ENCODE measurements at places on chromosomes 4 and X.

- DNase-seq, result no peak
These were observed 32.8 kb downstream of the SERPINA7 start for GRCh38 chrX:106005684-106006083.

DNA sequence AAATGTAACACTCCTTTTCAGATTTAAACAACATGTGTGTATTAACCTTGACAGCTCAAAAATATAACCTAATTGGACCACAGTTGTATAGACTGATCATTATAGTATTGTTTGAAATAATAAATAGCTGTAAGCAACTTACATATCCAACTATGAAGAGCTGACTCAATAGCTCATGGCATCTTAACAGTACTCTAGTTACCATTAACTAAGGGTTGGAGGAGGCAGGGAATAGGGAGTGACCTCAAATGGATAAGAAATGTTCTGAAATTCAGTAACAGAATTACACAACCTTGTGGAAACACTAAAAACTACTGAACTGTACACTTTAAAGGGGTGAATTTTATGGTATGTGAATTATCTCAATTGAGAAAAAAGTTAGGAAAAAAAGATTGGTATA is 136.5 kb upstream of the CPEB2 start:
- no peak for DNase-seq

DNA sequence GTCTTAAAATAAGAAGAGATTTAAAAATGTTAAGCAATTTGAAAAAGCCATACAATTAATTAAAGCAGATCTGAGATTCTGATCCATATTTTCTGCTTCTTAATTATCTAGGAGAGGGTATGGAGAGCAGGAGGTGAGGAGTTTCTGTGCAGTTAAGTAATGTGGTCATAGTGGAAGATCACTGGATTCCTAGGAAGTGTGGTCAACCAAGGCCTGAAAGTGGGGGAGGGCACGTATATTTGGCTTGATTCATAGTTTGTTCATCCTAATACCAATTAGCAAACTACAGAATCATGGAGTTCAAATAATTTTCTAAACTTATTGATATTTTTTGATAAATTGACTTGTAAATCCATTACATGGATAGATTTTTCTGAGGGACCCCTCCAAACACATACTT is 768.3 kb downstream of the RAPGEF2 start:
- DNase-seq, result no peak

- DNase-seq, result peak; percentile 23
These were observed 130.4 kb upstream of the CPEB2 start for GRCh38 chr4:14871676-14872430.

- no peak for DNase-seq
These were observed 43.5 kb upstream of the TMEM164 start for GRCh38 chrX:109959356-109959871.

DNA sequence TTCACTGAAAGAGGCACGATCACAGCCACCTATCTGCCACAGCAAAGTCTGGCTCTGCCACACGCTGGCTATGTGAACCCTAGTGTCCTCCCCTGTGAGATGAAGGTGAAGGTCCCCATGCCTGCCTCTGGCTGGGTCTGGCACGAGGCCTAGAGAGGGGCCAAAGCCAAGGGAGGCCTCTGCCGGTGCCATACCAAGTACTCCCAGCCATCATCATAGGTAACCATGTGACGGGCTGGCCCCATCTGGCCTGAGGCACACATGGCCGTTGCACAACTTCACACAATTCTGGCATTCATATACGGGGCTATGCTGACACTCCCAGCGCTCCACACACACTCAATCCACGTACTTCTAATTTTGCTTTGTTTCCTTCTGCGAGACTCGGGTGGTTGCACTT is 15.3 kb downstream of the NOP14 start:
- DNase-seq, result no peak

DNA sequence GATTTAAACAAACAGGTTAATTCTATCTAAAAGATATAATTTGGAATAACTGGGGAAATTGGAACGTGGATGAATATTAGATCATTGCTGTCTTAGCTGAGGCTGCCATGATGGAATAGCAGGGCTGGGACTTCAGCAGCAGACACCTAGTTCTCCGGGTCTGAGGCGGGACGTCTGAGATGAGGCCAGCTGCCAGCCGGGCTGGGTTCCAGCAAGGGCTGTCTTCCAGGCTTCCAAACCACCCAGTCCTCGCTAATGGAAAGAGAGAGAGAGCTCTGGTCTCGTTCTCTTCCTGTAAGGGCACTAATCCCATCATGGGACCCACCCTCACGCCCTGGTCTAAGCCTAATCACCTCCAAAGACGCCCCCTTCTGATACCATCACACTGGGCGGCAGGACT is 85.7 kb downstream of the ADRA2C start:
- no peak for DNase-seq

DNA sequence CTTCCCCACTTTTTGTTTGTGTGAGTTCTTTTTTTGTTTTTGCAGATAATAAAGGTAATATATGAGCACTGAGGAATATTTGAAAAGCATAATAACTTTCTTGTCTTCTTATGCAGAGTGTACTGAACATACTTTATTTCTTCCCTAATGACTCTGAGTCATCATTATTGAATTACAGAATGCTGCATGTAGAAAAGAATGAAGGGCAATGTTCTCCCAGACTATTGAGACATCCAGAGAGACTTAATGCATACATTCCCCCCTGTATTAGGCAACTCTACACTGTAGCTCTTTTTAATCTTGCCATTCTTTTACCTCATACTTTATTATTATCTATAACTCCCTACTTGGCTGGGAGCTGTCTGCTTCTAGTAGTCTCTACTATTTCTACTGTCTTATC is 240.5 kb upstream of the ANKRD50 start:
- no peak for DNase-seq

DNA sequence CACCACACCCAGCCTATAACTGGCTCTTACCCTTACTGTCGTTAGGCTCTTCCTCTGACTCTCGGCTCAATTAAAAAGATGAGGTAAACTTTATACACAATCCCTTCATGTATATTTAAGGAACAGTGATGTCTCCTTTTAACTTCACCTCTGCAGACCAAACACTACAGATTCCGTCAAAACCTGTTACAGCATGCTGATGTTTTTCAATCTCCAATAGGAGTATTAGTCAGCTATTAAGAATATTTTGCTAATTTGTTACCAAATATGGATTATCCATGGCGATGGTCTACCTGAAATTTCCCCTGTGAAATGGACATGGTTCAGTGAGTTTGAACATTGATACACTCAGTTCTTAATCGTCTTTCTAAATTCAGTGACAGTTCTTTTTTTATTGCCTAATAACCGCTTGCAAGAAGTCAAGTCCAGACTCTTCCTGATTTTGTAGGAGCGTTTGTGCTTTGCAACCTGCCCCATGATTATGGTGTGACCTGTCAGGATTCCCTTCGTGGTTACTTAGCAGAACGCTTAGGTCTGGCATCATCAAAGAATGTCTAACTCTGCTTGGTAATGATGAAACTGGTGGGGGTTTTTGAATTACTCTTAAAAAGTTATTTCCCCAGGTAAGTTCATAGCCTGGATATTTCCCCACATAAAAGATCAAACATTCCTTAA is 72.2 kb upstream of the STOX2 start:
- no peak for DNase-seq

DNA sequence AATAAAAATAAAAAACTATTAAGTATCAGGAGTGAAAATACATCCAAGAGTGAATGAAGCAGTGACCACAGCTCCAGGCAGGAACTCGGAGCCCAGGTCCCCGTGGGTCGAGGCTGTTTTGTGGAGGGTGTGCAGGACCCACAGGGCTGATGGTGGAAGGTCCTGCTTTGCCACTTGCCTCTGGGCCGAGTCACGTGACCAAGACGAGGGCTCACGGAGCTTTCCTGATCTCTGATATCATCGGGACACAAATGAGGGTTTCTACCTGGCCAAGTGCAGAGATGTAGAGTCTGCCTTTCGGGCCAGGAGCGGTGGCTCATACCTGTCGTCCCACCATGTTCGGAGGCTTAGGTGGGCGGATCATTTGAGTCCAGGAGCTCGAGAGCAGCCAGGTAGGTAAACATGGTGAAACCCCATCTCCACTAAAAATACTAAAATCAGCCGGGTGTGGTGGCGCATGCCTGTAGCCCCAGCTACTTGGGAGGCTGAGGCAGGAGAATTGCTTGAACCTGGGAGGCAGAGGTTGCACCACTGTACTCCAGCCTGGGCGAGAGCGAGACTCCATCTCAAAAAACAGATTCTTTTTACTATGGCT is 7.2 kb downstream of the SLC25A6 start:
- DNase-seq, result no peak

- no peak for DNase-seq
These were observed 558.5 kb upstream of the DIAPH2 start for GRCh38 chrX:96126182-96126581.

GRCh38 chr4:139234253-139234652 is 45.8 kb downstream of the MGARP start:
- DNase-seq, result no peak

- DNase-seq, result no peak
These were observed 47.7 kb downstream of the KLF8 start for GRCh38 chrX:56279863-56280262.

DNA sequence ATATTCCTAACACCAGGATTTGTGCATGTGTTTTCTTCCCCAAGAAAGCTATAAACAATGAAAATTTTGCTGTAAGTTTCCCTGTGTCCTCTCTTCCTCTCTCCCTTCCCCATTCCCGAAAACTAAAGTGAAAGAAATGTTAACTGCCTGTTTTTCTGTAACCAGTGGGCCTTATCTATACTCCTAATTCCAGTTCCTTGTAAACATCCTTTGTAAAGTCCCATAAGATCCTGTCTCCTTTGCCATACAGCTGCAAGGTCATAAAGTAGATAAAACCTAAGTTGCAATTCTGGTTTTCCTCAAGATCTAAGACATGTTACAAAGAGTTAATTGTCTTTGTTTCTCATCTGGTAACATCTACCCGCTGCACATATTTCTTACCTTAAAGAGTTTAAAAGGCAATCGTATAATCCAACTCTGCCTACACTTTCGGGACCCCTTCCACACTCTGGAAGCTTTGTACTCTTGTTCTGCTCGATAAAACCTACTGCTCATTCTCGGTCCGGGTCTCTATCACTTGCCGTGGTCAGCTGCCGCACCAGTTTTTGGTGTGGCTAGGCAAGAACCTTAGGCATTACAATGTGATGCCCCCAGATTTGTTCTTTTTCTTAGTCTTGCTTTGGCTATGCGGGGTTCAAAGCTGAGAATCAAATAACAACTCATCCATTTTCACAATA is 20.5 kb downstream of the UGT2B7 start:
- DNase-seq, result no peak

- no peak for DNase-seq
These were observed 34.7 kb downstream of the CDX4 start for GRCh38 chrX:73481521-73481920.

DNA sequence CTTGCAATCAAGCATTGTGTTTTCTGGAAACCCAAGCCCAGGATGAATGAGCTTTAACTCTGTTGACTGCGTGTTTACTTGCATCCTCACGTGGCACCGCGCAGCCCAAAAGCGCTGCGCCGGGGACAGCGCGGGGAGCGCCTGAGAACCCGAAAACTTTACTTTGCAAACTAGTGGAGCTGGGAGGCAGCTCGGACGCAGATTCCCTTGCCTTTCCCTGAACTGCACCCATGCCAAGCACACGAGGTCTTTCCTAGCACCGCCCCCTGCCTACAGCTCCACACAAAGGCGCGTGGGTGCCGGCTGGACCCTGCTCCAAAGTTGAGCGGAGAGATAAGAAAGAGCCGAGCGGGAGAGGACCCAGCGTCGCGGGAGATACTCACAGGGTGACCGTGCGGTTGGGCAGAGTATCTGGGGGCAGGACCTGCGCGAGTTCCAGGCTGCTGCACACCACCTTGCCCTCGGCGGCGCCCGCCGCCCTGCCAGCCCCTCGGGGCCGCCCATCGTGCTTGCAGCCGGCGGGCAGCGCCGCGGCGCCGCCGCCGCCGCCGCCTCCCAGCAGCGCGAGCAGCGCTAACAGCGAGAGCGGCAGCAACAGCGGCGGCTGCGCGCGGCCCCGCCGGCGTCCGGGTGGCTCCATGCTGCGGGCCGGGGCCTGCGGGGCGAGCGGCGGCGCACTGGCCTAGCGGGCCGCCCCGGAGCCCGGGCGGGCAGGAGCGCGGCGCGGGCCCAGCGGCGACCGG is 550 bp downstream of the ADGRA3 start:
- DNase-seq, result peak; percentile 28

GRCh38 chrX:154396973-154397887 is 947 bp upstream of the RPL10 start:
- DNase-seq, result peak; percentile 78

- peak; percentile 31 for DNase-seq
These were observed 24.6 kb upstream of the GPR50 start for GRCh38 chrX:151151665-151152267.

GRCh38 chrX:100350704-100351489 is 59.2 kb downstream of the PCDH19 start:
- DNase-seq, result no peak

DNA sequence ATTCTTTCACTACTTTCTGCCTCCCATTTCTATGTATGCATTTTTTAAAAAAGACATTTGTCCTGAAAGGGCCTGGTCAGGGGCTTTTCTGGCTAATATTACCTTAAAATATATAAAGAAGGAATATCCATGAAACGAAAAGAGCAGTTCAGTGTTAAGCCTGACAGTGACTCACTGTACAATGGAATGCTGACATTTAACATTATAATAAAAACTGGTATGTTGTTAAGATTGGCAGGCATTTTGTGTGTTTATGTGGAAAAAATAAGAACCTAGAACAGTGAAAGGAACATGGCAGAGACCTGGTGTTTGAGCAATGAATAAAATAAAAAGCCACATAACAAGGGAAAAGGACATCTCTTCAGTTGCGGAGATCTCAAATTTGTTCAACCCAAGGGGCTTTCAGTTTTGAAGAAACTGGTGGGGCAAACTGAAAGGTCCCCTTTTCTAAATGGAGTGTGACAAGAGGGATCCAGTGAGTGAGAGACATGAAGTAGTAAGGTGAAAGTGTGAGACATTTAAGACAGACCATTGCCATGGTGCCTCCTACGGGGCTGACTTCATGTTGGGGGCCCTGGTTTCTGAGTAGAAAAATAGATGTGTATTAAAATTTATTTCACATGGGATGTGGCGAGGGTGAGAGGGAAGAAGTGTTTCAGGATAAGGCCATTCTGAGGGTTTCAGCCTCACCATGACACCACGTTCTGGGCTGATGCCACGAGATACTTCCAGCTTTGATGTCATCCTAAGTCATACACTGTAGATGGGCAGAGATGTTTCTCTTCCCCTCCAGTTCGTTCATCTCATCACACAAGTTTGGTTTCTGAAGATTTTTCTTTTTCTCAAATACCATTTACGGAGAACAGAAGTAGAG is 324.9 kb downstream of the PPP3CA start:
- DNase-seq, result no peak

DNA sequence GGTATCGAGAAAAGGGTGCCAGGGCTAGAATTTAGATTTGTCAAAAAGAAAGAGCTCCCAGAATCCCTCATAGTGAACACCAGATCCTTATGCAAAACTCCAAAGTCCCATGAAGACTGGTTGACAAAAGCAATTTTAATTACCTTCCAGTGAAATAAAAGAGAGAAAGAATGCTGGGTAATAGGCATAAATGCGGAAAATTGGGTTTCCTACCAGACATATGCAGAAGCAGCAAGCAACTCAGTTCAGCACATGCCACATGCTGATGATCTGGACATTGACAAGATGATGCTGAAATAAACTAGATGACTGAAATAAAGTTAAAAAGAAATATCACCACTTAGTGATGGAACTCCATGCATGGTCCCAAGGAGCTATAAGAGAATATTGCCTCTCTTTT is 83.9 kb downstream of the KCNIP4 start:
- no peak for DNase-seq
